ENCODE measurements at places on chromosomes 6 and 20. TPM values are rescaled to one million over a fixed set of nuclear protein-coding genes. Genes with fewer than 3 reads are reported as not detected.

Gene HAO1
- total RNA-seq = not detected

Gene DUSP15
- total RNA-seq = not detected

Gene PAQR8
- 9.2 TPM for total RNA-seq

Gene LHFPL5
- total RNA-seq = not detected

Gene CDH22
- not detected for total RNA-seq

DNA sequence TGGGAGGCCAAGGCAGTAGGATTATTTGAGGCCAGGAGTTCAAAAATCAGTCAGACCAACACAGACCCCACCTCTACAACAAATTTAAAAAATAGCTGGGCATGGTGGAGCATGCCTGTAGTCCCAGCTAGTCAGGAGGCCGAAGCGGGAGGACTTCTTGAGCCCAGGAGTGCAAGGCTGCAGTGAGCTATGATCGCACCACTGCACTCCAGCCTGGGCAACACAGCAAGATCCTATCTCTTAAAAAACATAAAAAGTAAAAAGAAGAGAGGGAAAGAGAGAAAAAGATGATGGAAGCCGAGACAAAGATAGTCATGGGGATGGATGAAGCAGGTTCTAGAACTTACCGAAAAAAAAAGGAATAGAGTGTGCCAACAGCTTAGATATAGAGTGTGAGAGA is 25.8 kb upstream of the RPP40 start:
- peaks cover 4% of the 10 kb centered on the region for H3K36me3 ChIP-seq
- H3K4me3 ChIP-seq = no peak overlapping the region
- no peak overlapping the region for H3K27ac ChIP-seq
- peaks cover 14% of the 10 kb centered on the region for H3K4me1 ChIP-seq
- no peak for DNase-seq
- H3K27me3 ChIP-seq = peaks cover 6% of the 10 kb centered on the region

DNA sequence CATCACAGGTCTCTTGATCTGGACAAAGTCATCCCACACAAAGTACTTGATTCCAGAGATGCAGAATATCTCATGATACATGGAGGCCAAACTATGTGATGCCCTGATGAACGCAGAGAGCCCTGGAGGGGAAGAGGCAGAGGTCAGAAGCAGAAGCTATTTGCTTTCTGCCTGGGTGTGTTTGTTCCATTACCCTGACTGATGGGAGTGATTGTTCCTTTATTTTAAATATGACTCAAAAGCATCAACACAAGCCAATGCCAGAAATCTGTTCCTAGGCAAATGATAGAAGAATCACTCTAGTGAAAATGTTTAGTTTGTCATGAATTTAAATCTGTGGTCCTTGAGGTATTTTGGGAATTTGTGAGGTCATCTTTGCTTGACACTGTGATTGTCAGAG is 54.7 kb upstream of the GGTLC1 start:
- DNase-seq = no peak
- H3K4me3 ChIP-seq = no peak overlapping the region

DNA sequence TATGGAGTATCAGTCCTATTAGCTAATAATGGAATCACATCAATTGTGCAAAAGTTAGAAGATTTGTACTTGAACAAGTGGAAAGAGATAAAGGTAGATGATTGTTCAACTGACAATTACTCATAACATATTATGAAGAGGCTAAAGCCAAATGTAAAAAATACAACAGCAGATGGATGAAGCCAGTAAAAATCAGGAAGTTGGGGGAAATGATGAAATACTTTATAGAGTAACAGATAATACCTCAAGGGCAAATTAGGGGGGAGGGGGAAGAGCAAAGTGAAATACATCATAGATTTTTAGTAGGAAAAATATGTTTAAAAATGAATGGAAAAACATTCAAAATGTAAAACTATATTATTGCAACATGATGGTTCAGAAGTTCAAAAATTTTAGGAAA is 114.0 kb downstream of the PDSS2 start:
- no peaks in the 10 kb centered on the region for H3K4me1 ChIP-seq
- no peaks in the 10 kb centered on the region for H3K27me3 ChIP-seq
- no peaks in the 10 kb centered on the region for H3K36me3 ChIP-seq
- no peak overlapping the region for H3K4me3 ChIP-seq

DNA sequence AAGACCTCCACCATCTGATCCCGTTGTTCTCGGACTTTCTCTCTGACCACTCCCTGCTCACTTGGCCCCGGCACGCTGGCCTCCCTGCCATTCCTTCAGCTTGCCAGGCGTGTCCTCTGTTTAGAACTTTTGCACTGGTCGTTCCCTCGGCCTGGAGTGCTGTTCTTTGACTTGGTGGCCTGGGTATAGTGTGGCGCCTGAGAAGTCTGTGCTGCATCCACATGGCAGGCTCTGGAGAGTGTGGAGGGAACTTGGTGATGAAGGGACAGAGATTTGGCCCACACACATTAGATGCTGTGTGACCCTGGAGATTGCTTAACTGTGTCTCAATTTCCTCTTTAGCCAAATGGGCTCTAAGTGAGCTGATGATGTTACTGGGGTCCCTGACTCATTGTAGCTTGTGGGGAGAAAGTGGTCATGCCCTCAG is 13.0 kb upstream of the TGM2 start:
- H3K4me1 ChIP-seq = no peaks in the 10 kb centered on the region
- no peak overlapping the region for H3K4me3 ChIP-seq

DNA sequence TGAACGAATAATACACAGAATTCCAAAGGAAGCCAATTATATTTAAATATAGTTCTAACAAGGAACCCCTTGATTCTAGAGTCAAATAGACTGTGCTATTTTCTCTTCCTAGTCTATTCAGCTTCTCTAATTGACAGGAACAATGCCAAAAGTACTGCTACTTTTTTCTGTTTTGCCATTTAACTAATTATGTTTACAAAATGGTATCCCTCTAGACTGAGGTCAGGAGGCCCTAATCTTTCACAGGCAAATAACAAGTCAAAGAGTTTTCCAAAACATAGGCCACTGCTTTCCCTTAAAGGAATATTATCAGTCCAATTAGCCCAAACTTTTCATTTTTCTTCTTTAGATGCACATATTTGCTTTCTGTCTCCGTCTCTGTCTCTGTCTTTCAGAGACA is 539.3 kb downstream of the RFPL4B start:
- H3K4me3 ChIP-seq = no peak overlapping the region
- no peak for DNase-seq
- no peaks in the 10 kb centered on the region for H3K36me3 ChIP-seq
- no peaks in the 10 kb centered on the region for H3K4me1 ChIP-seq
- H3K27ac ChIP-seq = no peak overlapping the region

DNA sequence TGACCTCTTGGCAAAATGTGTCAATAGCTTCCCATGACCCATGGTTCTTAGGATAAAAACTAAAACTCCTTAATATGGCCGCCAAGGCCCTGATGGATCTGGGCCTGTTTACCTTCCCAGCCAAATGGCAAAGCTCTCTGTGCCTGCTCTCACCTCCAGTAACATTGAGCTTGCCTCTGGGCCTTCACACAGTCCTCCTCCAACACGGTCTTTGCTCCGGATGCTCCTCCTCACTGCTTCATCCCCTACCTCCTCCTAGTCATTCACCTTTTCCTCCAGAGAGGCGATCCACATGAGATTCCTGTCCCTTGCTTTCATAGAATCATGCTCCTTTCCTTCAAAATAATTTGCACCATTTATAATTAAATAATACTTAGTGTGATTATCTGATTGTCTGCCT is 172.3 kb upstream of the AFDN start:
- DNase-seq = no peak
- H3K27me3 ChIP-seq = no peaks in the 10 kb centered on the region
- H3K27ac ChIP-seq = no peak overlapping the region
- H3K4me3 ChIP-seq = no peak overlapping the region
